ENCODE measurements at places on chromosomes 4 and X.

GRCh38 chrX:1581132-1581531 lies 10.3 kb upstream of the AKAP17A start:
- DNase-seq, result no peak

DNA sequence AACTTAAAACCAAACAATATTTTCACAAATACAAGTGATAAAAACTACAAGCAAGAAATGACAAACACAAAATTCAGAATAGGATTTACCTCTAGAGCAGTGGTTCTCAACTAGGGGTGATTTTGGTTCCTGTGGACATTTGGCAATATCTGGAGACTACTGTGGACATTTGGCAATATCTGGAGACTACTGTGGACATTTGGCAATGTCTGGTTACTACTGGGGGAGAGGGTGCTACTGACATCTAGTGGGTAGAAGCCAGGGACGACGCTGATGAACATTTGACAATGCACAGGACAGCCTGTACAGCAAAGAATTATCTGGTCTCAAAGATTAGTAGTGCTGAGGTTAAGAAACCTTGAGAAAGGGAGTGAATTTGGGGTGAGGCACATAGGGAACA lies 169.8 kb downstream of the CLCN4 start:
- no peak for DNase-seq

DNA sequence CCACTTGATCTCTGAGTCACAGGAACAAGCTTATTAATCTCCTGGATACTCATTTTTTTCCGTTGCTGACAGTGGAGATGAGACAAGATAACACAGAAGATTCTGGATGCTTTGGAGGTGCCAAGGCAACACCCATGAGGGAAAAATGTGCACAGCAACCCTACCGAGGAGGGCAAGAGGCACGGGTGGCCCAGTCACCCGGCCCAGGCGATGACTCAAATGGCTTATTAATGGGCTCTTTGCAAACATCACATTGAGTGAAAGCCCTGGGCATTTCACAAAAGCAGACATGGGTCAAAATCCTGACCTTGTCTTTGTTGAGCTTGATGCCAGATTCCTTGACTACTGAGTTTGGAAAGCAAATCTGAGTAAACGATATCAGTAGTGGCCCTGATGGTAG lies 315.1 kb downstream of the STK32B start:
- DNase-seq, result no peak

- DNase-seq, result no peak
Observed at GRCh38 chr4:141254326-141254725, 33.6 kb downstream of the ZNF330 start.

DNA sequence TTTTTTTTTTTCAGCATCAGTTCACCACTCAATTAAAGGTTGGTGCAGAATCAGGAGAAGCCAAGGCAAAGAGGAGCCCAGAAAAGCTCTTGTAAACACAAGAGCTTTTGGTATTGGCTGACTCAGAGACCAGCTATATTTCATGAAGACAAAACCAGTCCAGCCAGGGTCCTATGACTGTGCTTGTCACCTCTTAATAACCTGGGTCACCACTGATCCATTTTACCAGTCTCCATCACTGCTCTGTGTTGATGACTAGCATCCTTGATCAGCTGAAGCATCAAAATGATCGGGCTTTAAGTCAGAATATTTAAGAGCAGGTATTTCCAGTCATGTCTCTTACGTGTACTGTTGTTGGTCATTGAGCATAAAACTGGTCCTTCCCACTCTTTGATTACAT lies 237.9 kb downstream of the PACRGL start:
- DNase-seq, result no peak

GRCh38 chr4:10380735-10381134 lies 76.5 kb downstream of the ZNF518B start:
- DNase-seq, result no peak

DNA sequence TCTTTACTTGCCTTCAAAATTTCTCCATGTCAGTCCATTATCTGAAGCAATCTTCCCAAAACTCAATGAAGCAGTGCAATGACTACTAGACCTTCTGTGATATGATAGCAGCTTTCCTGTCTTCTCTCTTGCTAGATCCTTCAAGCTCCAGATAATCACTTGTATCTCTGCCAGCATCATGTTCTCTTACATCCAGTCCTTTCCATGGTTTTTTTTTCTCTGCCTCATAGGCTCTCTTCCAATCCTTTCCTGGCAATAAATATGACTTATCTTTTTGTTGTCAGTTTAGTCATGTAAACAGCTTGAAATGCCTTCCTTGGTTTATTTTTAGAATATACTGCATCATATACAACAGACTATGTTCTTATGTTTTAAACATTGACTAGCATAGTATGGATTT lies 193.5 kb downstream of the CFAP299 start:
- DNase-seq, result no peak

- DNase-seq, result no peak
Observed at GRCh38 chr4:147780137-147780777, 48.4 kb downstream of the ARHGAP10 start.

DNA sequence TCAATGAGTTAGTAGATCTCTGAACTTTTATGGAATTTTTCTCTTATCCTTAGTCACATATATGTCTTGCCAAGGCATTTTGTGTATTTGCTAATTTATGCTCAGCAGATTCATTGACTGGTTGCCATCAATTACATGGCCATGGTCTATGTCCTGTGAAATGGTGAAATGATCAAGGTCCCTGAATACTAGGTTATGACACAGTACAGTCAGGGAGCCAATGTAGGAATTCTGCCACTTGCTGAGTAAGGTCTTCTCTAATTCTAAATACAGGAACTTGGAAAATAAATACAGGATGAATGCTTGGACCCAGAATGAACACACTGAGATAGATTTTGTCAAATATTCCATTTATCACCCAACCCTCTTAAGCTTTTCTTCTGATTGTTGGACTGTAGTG lies 35.2 kb downstream of the ALPK1 start:
- DNase-seq, result no peak
